Activated naive CD4-positive, alpha-beta T cell treated with anti-CD3 and anti-CD28 coated beads for 36 hours (primary cell): ENCODE measurements at places on chromosomes 7 and 10. TPM values are rescaled to one million over a fixed set of nuclear protein-coding genes. Genes with fewer than 3 reads are reported as not detected.

CYCS gene
- 224 TPM for total RNA-seq

CTAGE8 gene
- total RNA-seq: 1.3 TPM

WEE2 gene
- total RNA-seq: not detected

C10orf105 gene
- total RNA-seq: 0.32 TPM

GRCh38 chr10:102605712-102606111 is 38.6 kb upstream of the TRIM8 start:
- no peak for DNase-seq

- no peak for DNase-seq
These were observed 334.8 kb downstream of the WDR11 start for GRCh38 chr10:121185816-121186455.

DNA sequence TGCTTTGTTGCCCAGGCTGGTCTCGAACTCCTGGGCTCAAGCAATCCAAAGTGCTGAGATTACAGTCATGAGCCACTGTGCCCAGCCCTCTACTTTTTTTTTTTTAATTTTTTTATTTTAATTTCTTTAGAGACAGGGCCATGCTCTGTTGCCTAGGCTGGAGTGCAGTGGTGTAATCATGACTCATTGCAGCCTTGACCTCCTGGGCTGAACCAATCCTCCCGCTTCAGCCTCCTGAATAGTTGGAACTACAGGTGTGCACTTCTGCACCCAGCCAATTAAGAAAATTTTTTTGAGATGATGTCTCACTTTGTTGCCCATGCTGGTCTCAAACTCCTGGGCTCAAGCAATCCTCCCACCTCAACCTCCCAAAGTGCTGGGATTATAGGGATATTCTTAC is 528.6 kb downstream of the GATA3 start:
- no peak for DNase-seq

- DNase-seq: no peak
These were observed 44.8 kb upstream of the ELFN1 start for GRCh38 chr7:1624999-1625927.

DNA sequence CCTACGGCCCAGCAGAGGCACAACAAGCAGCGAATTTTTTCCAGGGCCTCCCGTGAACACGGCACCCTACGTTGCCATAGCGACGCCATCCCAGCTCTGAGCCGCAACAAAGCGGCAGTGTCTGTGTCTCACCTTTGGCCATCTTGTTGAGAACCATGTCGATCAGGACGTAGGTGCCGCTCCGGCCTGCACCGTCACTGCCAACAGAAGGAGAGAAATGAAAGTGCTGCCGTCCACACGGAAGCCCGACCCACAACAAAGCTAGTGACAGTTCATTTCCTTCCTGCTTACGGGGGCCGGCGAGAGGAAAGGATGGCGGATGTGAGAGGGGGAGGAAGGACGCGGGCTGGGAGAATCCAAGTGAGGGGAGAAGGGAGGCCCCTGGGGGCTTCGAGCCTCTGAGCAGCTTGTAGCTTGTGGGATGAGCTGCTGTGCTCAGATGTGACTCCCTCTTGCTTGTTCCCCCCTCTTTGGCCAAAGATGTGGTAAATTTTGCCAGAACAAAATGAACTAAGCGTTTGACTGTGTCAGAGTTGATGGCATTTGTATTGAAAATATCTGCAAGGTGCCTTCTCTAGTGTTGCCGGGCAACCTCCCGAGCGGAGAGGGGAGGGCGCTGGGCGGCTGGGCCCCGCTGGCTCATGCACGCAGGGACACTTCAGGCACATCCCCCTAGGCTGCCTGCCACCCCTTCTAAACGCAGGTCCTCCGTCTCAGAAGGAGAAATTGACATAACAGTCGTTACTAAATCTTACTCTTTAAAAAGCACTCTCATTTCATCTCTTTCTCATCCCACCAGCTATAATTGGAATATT is 232.2 kb downstream of the DNAJB6 start:
- DNase-seq: peak; percentile 76

DNA sequence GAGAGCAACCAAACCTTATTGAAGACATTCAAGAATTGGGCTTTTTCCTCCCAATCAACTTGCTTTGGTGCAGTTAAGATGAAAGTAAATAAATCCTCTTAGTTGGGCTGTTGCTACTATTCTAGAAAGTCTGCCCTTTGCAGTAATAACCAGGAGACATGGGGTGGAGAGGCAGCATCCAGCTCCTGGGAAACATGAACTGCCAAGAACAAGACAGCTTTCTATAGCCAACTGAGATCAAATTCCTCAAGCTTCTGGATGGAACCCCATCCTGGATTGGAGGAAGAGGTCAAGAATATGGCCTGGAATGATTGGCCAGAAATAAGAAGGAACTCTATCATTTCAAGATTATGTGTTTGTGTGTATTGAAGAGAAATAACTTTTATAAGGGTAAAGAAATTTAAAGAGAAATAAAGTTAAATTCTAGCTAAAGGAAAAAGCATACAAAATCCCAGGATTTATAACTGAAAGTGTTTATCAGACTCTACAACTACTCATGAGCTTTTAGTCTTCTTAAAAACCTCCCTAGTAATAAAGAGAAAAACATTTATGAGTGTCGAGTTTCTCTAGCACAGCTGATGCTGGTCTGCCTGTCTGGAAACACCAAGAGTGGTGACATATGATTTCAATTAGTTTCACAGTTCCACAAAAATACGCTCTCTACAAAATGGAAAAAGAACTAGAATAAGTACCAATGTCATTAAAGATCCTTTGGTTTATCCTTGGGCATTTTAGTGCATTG is 70.1 kb upstream of the COL1A2 start:
- DNase-seq: no peak

GRCh38 chr10:117003336-117003735 is 1.7 kb downstream of the SHTN1 start:
- no peak for DNase-seq

GRCh38 chr10:34908481-34908880 is 93.4 kb upstream of the PARD3 start:
- no peak for DNase-seq

GRCh38 chr10:96352582-96352981 is 6.2 kb downstream of the OPALIN start:
- DNase-seq: no peak
